Fibroblast of the conjunctiva (primary cell): ENCODE measurements at places on chromosomes 7 and 10.

GRCh38 chr10:121928528-121928884 is 675 bp upstream of the ATE1 start:
- DNase-seq: no peak

DNA sequence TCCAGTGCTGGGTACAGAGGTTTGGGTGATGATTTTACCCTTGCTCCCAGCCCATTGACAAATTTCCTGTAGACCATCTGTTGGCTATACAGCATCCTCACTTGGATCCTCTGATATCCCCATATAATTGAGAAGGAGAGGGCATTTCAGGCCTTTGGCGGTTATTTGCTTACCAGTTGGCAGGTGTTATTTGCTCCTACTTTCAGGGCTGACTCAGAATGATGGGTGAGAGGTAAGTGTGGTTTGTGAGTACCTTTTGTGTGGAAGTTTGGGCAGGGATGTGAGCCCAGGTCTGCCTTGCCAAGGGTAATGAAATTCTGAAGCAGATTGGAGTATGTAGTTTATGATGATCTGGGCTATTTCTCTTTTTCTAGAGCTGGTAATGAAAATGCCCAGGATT is 93.6 kb downstream of the LRMDA start:
- DNase-seq: no peak

GRCh38 chr7:129836983-129837382 is 115.8 kb downstream of the UBE2H start:
- no peak for DNase-seq

DNA sequence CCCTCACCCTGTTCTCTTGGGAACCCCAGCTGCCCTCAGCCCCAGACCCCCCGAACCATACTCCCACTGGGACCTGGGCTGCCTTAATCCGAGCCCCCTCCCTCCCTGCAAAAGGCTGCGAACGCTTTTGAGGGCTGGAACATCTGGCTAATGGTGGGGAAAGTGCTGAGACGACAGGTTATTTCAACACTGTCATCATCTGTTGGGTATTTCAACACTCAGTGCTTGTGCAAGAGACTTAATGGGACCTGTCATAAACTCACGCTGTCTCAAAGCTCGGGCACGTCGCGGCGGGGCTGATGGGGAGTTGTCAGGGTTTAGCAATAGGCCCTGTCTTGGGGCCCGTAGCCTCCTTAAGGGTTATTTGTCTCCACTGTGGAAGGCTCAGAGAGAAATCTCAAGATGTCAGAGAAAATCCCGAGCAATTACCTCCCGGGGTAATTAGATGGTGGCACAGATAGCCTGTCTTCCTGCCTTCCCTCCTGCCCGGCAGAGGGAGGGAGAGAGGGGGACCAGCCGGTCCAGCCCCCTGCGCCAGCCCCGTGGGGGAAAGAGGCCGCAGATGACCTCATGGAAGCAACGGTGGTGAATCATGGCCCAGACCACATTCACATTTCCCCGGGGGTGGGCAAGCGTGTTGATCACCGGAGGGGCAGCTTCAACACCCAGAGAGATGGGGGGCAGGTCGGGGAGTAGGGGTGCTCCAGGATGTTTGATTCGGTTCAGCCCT is 88.7 kb upstream of the MYL10 start:
- DNase-seq: no peak

DNA sequence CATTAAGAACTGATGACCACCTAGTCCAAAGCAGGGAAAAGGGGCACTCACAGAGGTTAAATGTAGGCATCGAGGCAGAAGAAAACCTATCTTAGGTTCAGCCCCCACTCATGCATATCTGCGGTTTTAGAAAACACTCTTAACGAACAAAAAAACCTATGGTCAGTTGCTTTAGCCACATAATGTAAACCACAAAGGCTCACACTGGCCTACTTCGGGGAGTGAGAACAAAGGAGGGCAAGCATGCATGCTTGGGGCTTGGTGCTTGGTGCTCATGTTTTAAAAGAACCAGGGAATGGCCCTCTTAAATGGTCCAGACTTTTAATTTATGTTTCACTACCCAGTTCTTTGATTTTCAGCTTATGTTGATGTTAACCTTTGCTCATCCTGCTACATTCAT is 14.2 kb downstream of the INSYN2A start:
- no peak for DNase-seq

- DNase-seq: no peak
Observed at GRCh38 chr10:6388261-6388893, 185.6 kb downstream of the PFKFB3 start.
